Left kidney (tissue), 8 donors: ENCODE measurements at places on chromosomes 6 and 20.

- no peak for DNase-seq
Measured at GRCh38 chr6:29375191-29375590, at the start of gene OR12D3. Gene OR12D3 (minus strand): TSS chr6:29375291. CDS start chr6:29375287, 4 bp downstream.

DNA sequence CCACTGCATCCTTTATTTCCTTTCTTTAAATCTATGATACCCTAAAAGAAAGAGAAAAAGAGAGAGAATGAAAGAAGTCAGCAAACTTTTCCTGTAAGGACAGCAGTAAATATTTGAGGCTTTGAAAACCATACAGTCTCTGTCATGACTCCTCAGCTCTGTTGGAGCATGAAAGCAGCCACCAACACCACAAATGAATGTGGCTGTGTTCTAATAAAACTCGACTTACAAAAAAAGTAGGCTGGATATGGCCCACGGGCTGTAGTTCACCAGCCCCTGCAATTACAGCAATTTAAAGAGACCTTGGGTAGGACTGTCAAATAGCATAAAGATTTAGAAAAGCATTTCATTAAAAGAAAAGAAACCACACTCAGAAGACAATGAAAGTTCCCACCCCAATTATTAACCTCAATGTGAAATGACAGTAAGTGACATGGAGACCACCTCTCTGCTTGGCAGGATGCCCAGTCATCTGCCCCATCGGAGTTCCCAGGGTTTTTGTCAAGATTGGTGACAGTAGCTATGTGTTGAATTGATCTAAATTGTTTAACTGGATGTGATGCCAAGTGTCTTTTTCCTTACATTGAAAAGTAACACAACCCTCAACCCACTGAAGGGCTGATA is 50.9 kb downstream of the TNFRSF21 start:
- DNase-seq: no peak

DNA sequence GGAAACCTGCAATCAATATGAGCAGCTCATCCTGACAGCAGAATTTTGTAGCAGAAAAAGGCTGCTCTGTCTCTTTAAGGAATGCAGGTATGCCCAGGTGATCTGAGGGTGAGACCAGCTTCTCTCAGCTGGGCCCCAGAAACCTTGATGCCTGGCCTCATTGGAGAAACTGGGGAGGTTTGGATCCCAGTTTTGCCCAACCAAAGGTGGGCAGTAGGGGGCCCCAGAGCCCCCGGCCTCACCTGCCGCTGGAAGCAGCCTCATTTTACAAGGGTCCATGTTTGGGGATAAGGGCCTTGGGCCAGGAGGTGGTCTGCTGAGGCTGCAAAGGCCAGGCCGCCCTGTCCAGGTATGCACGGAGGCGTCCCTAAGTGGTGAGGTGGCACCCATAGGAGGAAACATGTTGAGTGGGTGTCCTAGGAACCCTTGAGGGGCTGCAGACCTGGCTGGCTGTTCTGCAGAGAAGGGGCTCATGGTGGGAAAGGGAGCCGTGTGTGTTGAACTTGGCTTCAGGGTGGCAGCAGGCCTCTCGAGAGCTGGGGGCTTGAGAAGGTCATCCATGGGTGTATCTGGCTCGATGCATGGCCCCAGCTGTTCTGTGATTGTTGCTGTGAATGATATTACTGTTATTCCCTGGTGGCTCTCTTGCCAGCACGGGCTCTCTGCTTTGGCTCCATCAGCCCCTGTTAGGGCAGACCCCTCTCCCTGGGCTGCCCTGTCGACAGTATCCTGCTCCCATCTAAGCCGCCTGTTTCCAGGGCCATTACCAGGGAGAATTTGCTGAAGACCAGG is 208.4 kb downstream of the CDH4 start:
- DNase-seq: no peak

DNA sequence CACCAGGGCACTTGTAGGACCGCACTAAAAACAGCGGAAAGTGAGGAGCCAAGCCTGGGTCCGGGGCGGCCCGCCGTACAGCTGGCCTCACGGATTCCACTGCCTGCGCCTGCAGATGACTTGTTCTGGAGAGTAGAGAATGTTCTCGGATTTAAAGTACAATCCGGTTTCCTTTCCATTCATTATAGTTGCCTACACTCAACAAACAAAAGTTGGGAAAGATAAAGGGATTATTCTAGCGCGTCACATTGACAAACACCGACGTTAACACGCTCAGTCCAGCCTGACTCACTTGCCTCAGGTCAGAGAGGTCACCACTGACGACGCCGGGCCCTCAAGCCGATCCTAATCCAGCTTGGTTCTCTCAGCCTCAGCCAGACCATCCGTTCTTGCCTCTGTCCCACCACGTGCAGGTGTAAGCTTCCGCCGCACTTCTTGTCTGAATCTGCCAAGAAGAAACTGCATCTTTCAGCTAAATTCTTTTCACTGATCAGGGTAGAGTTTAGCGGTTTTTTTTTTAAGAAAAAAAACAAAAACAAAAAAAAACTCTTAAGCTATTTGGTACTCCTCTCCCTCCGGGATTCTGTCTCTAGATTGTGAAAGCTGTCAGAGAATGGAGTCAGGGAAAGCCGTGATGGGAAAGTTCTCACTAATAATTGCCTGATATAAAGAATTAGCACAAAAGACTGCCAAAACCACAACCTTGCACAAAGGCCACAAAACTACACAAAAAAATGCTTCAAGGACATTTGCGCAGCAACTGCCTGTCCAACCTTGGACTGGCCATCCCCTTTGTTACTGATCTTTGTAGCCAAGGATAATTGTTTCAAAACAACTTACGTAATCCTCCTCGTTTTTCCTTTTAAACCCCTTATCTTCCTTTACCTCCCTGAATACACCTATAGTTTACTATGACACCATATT is 1.1 kb upstream of the PHF10 start:
- DNase-seq: peak; percentile 49

- DNase-seq: no peak
Measured at GRCh38 chr20:3237958-3238615, 903 bp downstream of the SLC4A11 start.

DNA sequence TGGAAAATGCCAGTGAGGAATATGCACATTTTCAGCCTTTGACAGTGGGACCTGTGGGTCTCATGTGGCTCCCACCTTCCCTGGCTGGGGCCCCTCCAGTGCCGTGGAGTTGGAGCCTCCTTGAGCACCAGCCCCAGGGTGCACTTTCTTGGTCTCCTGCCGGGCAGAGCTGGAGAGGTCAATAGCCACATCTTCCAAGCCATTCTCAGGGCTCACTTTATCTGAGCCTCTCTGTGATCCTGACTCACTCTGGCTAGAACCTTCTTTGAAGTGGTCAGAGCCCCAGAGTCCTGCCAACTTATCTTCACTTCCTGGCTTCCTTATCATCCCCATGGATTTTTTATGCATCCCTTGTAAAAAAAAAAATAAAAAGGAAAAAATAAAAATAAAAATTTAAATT is 5.7 kb downstream of the VSX1 start:
- DNase-seq: no peak

GRCh38 chr6:154969796-154970195 is 25.3 kb upstream of the TIAM2 start:
- DNase-seq: no peak

- DNase-seq: no peak
Measured at GRCh38 chr20:62980380-62980960, 26.3 kb downstream of the BHLHE23 start.

- DNase-seq: no peak
Measured at GRCh38 chr20:22974354-22974753, 60.8 kb upstream of the SSTR4 start.

DNA sequence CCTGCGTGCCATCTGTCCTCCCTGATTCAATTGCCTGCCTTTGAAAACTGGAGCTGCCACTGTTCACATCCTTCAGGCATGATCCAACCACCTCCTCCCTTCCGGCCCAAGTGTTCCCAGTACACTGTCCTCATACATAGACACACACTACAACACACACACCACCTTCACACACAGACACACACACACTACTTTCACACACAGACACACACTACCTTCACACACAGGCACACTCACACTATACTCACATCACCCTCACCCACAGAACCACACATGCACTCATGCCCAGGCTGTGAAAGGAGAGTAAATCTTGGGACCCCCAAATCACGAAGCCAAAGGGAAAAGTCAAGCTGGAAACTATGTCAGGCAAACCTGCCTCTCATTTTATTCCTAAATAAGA is 109.4 kb upstream of the MYLIP start:
- DNase-seq: no peak

- no peak for DNase-seq
Measured at GRCh38 chr20:19887556-19888268, 129.4 kb upstream of the NAA20 start.

GRCh38 chr20:37526839-37527637 is 638 bp downstream of the BLCAP start:
- no peak for DNase-seq

DNA sequence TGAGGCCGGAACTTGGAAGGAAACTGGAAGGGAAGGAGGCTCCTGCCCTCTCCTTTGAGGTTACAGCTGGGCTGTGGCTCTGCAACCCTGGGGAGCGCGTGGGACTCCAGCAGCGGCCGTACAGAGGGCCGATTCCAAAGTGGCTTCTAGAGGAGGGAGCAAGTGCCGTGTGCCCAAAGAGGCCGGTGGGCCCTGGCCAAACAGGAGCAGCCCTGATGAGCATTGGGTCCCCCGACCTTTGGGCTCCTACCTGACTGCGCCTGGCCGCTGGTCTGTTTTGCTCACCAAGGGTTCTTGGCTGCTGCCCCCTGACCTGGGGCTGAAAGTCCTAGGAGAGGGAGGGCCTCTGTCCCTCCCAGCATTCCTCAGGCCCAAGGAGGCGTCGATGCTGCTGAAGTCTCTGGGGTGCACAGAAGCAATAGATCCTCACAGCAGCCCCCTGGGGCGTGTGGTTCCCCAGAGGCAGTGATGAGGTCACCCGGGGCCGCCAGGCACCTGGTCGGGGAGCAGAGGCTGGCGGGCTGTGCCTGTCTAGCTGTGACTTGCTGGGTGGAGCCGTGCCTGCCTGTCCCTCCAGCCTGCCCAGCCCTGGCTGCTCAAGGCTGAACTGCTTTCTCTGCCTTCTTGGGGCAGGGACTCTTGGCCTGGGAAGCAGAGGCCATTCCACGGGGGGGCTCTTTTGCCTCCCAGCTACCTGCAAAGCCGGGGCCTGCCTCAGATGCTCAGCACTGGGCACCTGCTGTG is 9.8 kb downstream of the RBM38 start:
- no peak for DNase-seq

GRCh38 chr6:14729129-14729871 is 516.6 kb upstream of the JARID2 start:
- DNase-seq: no peak

DNA sequence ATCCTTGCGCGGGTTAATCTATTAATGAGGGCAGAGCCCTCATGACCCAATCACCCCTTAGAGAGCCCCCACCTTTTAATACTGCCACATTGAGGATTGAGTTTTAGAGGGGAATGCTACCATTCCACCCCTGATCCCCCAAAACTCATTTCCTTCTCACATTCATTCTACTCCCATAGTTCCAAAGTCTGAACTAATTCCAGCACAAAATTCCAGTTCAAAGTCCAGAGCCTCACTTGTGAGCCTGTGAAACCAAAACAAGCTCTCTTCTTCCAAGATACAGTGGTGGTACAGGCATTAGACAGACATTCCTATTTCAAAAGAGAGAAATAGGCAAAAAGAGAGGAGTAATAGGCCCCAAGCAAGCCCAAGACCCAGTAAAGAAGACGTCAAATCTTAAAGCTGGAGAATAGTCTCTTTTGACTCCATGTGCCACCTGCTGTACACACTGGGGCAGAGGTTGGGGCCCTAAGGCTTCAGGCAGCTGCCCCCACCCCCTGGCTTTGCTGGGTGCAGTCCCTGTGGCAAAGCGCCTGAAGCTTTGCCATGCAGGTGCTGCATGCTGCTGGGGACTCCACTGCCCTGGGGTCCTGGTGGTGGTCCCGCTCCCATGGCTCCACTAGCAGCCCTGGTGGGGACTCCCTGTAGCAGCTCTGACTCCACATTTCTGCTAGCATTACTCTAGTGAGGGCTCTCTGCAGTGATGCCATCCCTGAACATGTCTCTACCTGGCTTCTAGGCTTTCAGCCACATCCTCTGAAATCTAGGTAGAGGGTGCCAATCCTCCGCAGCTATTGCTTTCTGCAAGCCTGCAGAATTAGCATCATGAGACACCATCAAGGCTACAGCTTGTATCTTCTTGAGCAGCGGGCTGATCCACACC is 41.3 kb downstream of the RSPH3 start:
- DNase-seq: no peak

GRCh38 chr6:36547646-36548400 is 544 bp upstream of the STK38 start:
- no peak for DNase-seq

DNA sequence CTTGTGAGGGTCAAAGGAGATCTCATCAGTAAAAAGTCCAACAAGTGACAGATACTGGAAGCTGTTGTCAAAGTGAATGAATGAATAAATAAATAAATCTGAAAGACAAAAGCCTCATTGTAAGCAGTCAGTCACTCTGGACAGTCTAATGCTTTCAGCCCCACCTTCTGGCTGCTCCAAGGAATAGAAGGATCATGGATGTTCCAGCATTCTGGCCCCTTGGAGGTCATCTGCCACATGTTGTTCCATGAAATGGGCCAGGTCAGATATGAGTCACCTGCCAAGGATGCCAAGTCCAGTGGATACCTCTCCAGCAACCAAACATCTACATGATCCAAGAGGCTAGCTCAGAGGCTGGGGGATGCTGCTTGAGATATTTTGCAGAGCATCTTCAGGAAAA is 185.6 kb downstream of the BMP7 start:
- no peak for DNase-seq

DNA sequence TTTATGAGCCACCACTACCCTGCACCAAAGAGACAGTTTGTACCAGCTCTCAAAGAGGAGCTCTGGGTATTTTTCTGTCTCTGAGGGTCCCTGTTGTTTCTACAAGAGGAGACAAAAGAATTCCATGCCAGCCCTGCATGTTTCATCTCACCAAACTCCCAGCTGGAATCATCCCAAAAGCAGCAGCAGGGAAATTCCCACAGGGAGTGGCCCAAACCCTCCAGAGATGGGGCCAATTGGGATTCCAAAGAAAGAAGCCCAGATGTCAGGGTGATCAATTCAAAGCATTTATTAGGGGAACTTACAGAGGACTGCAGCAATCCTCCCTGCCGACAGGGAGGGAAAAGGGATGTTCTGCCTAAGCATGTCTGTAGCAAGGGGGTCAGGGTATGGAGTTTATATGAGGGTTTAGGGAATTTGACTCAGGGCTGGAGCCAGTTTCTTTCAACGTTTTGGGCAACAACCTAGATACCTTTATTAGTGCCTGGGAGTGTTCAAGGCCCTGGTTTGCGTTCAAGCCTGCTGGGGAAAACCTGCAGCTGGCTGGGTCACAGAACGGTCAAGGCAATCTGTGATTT is 47.2 kb downstream of the MUC22 start:
- DNase-seq: no peak

DNA sequence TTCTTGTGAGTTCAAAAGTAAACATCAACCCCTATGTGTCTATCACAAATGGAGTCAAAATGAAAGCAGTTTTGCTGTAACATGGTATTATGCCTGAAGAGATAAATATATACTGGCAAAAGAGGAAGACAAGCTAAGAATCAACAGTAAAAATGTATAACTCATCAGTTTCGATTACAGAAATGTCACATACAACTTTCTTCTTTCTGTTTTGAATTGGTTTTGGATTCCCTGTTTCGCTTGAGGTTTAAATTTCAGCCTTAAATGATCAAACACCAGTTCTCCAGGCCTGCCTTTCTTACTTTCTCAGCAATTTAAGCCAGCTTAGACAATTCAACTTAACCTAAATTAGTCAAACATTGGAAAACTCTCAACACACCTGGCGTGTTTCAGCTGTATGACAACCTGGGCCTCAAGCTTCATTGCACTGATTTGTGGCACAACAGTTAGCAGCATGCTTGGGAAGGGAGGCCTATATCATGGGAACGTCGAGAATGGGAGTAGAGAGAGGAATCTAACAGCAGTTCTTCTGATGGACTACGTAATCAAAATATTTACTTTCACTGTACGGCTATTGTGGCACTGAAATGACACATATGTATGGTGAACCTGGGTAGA is 51.9 kb upstream of the MARCKS start:
- DNase-seq: no peak
